NCI-H510A treated with DMSO at 0.1 percent for 48 hours (cell line): ENCODE measurements at places on chromosomes 5 and 9.

DNA sequence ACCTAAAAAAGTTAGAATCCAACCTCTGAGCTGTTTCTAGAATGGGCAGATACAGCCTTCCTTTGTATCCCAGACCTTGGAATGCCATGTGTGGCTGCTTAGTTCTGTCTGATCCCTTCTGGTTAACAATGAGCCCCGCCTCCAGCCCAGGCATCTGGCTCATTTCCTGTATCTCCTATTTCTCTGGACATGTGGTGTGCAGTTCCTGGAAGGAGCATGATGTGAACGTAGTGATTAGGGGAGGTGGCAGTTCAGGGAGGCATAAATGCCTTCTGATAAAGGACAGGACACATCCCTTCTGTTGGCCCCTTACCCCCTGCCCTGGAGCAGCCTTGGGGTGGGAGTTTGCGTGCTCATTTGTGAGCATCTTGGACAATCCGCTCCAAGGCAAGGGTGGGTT is 243.0 kb downstream of the ZSWIM6 start:
- peak; percentile 3 for DNase-seq

GRCh38 chr9:5612185-5612530 is 16.7 kb upstream of the RIC1 start:
- no peak for DNase-seq

DNA sequence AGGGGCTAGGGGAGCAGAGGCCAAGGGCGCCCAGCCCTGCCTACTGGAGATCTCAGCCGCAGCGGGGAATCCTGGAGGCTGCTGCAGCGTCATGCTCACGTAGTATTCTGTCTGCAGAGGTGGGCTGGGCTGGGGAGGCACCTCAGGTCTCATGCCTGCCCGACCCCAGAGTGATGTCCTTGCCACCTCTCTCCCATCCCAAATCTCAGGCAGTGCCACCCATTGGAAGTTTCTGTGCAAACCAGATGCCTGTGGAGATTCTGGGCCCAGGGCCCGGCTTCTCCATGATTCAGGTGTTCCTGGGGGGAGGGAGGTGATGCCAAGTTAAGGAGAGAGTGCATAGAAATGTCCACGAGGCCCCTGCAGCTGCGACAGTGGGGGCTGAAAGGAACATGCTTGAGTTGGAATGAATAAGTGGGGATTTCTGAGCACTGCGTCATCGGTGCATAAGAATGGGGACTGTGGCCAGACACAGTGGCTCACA is 72.0 kb downstream of the ANKRD33B start:
- DNase-seq, result no peak

- no peak for DNase-seq
Observed at GRCh38 chr9:131800366-131800765, 60.5 kb upstream of the RAPGEF1 start.

DNA sequence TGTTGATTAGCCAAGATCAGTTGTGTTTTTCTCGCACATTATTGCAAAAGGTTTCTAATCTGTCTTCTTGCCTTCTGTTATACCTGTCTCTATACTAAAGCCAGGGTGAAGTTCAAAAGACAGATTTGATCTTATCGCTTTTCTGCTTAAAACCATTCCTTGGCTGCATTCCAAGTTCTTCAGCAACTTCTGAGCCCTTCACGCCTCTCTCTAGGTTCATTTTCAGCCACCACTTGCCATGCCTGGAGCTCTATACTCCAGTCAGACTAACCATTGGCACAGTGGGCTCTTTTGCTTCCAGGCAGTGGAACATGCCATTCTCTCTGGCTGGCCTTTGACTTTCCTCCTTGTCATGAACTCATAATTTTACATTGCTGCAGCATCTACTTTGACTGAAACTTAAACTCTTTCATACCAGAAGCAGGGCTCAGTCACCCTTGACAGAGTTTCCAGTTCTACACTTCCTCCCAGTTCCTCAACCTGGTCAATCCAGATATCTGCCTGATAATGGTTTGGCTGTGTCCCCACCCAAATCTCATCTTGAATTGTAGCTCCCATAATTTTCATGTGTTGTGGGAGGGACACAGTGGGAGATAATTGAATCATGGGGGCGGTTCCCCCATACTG is 114.4 kb downstream of the SLC12A2 start:
- DNase-seq, result no peak

DNA sequence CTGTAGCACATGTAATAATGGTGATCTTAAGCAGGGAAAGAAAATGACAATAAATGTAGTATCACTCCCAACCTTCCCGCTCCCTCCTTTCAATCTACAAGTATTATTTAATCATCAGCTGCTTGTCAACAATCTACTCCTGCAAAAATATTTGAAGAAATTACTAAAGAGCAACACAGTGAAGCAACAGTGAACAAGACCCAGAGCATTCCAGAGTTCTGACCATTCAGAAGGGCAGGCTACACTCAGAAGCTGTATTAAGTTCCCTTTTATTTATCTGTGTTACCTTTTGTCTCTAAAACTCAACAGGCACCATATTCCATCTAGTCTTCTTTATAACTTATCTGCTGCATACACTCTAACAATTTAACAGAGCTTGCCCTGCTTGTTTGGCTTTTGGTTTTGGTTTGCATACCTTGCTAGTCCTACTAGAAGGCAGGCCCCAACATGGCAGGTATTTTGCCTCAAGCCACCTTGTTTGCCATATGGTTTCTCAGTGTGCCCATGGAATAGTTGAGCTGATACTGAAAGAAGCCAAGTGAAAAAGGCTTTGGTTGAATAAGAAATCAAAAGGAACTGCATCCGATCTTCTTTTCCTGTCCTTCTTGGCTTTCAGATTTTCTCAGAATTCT is 253.9 kb downstream of the CEMIP2 start:
- DNase-seq, result no peak

- DNase-seq, result no peak
Observed at GRCh38 chr5:145236983-145237382, 598.2 kb downstream of the PRELID2 start.
